ENCODE measurements at places on chromosomes 6 and 20.

GRCh38 chr20:8367689-8368088 lies 235.6 kb downstream of the PLCB1 start:
- no peak for DNase-seq

GRCh38 chr6:56227071-56227879 lies 20.1 kb downstream of the COL21A1 start:
- no peak for DNase-seq

- DNase-seq, result no peak
These were observed 26.0 kb downstream of the MDN1 start for GRCh38 chr6:89793586-89793985.

DNA sequence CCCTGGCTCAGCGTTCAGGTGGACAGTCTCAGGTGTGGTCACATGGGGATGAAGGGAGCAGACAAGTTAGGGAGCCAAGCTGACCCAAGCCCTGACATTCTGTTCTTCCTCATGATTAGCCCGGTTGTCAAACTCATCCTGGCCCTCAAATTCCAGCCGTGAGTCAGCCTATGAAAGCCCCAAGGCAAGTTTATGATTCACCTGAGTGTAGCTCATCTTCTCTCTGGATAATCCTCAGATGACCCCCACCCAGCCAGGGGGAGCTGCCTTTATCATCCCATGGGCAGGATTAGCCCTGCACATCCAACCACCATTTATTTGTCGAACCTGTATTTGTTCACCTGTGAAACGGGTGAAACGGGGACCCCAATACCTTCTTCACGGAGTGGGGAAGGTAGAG lies 161.9 kb downstream of the DHX35 start:
- DNase-seq, result no peak

GRCh38 chr6:100740439-100740838 lies 140.7 kb downstream of the ASCC3 start:
- no peak for DNase-seq

- DNase-seq, result peak; percentile 42
These were observed 47.5 kb downstream of the RALGAPA2 start for GRCh38 chr20:20664795-20665589.

DNA sequence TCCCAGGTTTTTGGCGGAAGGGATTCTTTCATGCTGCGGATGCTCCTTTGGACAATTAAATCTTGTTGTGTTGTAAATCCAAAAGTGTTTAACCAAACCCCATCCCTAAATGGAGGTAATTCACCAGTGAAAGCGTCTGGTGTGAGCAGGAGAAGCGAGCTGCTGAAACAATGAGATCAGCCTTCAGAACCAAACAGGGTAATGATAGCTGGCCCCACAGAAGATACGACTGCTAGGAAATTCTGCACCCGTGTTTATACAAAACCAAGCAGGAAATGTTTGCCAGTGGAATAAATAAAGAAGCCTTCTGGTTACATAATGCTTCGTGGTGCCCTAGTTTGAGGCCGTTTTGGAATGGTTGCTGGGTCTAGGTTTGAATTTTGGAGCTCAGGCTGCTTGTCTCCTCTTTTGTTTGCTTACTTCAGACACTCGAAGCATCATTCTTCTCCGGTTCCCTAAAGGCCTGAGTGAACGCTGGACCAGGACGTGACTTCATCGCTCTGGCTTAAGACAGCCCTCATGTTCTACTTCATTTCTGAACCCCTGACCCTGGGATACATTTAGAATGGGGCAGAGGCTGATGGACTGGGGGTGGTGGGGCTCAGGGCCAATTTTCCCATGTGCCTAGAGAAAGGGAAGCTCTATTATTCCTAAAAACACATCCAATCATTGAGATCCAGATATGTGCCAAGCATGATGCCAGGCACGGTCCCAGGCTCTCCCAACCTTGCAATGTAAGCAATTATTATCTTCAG lies 61.6 kb upstream of the JAG1 start:
- no peak for DNase-seq

- no peak for DNase-seq
These were observed 5.8 kb upstream of the ME1 start for GRCh38 chr6:83436674-83437073.

DNA sequence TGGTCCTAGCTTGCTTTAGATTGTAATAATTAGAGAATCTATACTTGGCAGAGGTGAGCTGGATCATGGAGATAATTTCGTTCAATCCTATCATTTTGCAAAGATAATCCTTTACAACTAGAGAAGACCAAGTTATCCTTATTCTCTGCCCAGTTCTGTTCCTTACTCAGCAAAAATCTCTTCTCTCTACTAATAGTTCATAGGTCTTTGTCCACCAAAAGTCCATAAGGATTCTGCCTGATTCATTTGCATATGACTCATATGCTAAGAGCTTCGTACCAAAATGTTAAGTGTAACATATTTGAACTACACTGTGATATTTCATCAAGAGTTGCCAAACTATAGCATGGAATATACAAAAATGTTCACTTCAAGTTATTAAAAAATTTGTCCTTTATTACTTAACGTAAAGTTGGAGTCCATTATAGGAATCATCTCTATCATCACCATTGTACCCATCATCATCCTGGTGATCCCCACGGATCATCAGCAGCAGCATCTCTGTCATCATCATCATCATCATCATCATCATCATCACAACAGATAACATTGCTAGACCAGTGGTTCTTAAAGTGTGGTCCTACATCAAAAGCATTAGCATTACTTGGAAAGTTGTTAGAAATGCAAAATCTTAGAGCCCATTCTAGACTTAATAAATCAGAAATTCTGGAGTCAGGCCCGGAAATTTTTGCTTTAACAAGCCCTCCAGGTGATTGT lies 463.0 kb downstream of the DHX35 start:
- DNase-seq, result no peak

DNA sequence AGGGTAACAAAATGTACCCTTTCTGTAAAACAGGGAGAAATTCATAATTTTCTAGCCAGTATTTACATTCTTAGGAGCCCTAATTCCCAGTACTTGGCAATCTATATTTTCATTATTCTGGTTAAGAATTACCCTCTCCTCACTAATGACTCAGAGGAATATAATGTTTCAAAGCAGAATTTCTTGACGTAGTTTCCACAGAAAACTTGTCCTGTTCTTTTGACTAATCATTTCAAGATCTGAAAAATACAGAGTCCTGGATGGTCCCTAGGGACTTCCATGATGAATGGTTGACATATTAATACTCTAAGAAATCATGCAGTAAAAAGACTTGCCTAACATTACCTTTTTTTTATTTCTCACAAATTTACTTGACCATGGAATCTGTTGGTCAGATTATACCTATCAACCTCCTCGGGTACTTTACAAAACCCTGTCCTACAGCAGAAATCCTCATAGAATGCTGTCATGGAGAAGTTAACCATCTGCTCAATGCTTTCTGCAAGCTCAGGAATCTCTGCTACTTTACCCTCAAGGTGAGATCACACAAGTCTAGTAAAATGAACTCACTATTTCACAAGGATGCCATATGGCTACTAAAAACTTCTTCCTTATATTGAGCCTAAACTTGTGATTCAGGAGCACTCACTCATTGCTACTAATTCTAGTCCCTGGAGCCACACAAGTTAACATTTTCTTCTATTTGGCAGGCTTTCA lies 202.1 kb upstream of the CNR1 start:
- peak; percentile 48 for DNase-seq

DNA sequence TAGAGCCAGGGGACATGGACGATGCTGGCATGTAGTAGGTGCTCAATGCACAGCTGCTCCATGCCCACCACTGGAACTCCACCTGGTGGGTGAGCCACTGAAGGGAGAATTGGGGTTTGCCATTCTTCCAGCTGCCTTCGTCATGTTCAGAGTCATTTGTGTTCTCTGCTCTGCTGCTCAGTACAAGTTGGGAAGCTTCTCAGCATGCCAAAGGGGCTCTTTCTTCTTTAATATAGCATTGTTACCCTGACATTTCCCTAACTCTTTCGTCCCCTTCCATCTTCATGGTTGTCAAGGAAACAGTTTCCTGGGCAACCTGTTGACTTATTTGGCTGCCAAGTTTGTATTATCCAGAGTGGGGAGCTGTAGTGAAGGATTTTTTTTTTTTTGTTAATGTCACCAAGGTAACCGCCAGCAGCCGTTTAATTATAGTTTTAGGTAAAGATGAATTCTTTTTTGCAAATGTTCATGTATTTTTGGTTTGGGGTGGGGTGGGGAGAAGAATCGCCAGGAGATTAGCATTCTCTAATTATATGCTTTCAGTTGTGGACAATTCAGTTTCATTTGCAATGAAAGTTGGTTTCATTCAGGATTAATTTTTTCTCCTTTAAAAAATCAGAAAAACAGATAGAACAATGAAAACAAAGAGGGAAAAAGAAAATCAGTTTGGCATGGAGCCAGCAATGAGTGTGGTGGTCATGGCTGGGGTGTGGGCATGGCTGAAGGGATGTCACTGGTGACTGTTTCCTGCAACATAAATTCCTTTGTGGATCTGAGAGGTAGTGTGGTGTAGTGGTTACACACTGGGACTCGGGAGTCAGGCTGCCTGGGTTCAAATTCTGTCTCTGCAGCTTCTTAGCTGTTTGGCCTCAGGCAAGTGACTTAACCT lies 73.0 kb upstream of the KCNG1 start:
- no peak for DNase-seq

GRCh38 chr6:4924661-4925271 lies 79.1 kb downstream of the RPP40 start:
- no peak for DNase-seq

GRCh38 chr6:139597771-139598755 lies 223.6 kb upstream of the CITED2 start:
- peak; percentile 66 for DNase-seq

GRCh38 chr6:152049502-152049901 lies 242.0 kb downstream of the ESR1 start:
- DNase-seq, result no peak

GRCh38 chr20:44407402-44408184 lies 52.1 kb downstream of the HNF4A start:
- peak; percentile 66 for DNase-seq

GRCh38 chr6:78947529-78947928 lies 80.2 kb downstream of the IRAK1BP1 start:
- DNase-seq, result peak; percentile 5

- no peak for DNase-seq
These were observed 28.3 kb upstream of the HDAC2 start for GRCh38 chr6:113999284-113999683.

- DNase-seq, result peak; percentile 42
These were observed 154.0 kb downstream of the THBS2 start for GRCh38 chr6:169099411-169100202.

GRCh38 chr6:143401636-143402370 lies 48.7 kb downstream of the ADAT2 start:
- no peak for DNase-seq

DNA sequence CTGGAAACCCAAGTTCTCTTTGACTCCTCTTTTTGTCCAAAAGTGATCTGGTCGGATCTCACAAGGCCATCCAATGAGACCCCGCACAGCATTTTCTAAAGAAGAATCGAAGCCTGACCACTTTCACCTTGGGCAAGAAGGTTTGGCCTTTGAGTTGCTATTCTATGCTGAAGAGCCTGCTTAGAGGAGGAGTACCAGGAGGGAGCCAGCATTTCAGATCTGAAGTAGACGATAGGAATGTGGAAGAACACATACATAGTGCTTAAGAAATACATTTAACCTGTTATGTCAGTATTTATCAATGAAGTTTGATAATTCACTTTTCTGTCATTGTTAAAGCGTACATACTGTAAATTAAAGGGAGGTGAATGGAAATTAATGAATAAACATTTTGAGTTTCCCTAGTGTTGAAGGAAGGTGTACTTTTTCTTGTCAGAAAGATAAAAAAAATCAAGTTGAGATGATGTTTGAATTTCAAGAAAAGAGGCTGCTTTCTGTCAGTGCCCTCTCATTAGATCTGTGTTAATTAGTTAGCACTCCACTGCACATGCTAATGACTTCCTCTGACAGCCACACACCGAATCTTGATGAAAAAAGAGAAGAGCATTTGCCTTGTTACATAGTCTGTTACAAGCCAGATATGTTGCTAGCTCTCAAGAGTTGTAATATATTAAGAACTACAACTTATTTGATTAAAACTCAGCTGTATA lies 10.9 kb upstream of the TDRD6 start:
- DNase-seq, result no peak

DNA sequence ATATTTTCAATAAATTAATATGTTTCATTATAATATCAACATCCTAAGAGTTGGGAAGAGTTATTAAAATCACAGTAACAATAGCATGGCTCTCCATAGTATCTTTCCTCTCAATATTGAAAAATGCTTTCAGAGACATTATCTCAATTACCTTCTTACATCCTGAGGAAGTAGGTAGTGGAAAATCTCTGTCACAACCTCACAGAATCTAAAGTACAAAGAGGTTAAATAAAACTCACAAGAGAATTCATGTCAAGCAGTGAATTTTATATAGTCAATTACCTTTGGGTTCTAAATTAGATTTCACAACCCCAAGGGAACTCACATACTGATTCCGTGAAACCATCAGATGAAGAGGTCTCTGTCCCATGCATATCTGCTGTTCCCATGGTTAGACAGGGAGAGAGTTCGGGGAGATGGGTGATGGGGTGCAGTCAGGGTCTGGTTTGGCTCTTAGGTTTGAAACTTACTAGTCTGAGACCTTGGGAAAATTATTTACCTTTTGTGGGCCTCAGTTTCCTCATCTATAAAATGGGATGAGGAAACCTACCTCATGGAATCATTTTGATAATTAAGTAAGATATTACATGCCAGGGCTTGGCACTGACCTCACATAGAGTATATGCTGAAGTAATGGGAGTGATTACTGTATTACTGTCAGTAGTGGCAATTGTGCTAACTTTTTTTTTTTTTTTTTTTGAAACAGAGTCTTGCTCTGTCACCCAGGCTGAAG lies 74.0 kb upstream of the SNX9 start:
- no peak for DNase-seq

DNA sequence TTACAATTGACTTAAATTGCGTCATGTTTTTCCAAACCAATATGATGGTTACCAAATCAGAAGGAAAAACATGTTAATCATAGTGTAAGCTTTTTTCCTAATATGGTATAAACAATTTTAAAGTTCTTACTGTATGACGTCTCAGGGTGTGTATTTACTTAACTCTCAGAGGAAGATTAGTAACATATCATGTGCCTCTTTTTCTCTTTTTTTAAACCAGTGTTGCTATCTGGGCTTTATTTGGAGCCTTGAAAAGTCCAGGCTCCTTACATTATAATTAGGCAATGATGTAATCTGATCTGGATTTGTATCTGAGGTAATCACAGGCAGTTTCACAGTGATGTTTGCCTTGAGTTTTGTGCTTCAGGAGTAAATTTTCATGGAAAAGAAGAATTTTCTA lies 20.4 kb upstream of the RAB23 start:
- DNase-seq, result peak; percentile 76

All from HT1080 (cell line).